Mucosa of gallbladder (tissue), 1 donor: ENCODE measurements at places on chromosomes 3 and 15. TPM values are rescaled to one million over a fixed set of nuclear protein-coding genes. Genes with fewer than 3 reads are reported as not detected.

SLC28A1 gene
- total RNA-seq, result 2.6 TPM

DNA sequence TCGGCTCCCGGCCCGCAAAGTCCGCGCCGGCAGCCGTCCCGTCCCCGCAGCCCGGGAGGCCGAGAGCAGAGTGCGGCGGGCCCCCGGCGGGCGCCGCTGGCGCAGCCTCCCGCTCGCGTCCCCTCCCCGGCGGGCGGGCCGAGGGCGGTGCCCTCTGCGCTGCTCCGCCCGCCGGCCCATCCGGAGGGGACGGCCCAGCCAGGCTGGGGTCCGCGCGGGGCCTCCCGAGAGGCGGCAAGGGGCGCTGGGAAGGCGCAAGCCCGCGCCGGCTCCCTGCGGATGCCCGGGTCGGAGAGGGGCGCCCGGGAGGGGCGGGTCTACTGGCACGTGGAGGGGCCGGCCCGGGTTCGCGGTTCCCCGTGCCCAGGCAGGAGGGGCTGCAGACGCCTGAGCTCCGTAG lies at the start of the genes CLCN2 and POLR2H:
CLCN2 (minus strand) TSS at position 74 of the 400 bp plus-strand sequence. CDS start 126 bp downstream, outside the sequence.
POLR2H (plus strand) TSS at position 179 of the 400 bp plus-strand sequence. CDS start 1,783 bp downstream, outside the sequence.
- DNase-seq, result no peak

GRCh38 chr3:127985216-127985615 lies 67.0 kb upstream of the SEC61A1 start:
- peak; percentile 2 for DNase-seq

DNA sequence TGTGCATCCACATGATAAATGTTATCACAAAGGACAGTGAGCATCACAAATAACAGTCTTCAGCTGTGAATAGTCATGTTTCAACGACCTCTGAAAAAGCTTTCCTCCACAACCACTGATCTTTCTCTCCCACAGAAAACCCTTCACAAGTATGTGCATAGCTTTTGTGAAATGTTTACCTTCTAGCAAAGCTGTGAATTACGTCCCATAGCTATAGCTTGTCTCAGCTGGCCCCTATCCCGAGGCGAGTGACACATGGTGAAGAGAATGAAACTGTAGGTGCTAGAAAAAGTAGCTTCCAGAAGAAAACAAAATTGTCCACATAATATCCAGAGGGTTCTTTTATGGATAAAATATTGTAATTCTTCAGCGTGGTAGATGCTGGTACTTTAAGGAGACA lies 182.0 kb downstream of the FGF12 start:
- no peak for DNase-seq

- DNase-seq, result no peak
Measured at GRCh38 chr15:64447536-64448315, 12.7 kb upstream of the ZNF609 start.
